CD4-positive, alpha-beta T cell (primary cell): ENCODE measurements at places on chromosomes 11 and 22.

DNA sequence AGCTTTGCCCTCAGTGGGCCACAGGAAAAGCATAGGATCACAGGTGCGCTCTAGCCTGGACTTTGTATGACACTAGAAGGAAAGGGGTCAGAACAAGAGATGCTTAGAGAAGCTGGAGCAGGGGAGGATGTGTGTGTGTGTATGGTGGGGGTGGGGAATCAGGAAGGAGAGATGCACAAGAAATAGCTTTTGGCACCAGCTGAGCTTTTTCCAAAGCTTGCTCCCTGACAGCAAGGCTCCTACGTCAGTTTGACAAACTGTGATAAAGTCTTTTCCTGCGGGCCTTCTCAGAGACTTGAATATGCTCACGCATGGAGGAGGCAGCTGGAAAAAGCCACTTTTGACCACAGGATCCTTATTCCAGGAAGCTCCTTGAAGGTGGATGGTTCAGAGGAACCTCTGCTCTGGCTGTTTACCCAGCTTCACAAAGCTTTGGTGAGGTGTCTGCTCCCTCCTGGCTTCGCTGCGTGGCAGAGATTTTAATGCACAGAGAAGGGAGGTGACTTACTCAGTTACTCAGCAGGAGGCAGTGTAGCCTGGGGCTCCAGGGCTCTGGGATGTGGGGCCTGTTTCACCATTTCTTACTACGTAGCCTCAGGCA lies 3.9 kb downstream of the CDC42EP1 start:
- DNase-seq = no peak

- no peak for DNase-seq
Measured at GRCh38 chr11:96303064-96303463, 39.9 kb downstream of the MAML2 start.

- DNase-seq = no peak
Measured at GRCh38 chr11:32154275-32154674, 63.4 kb downstream of the RCN1 start.

- DNase-seq = no peak
Measured at GRCh38 chr11:120144501-120144900, 6.6 kb upstream of the TRIM29 start.

GRCh38 chr11:86355256-86355655 lies 19.4 kb upstream of the CCDC81 start:
- DNase-seq = no peak

DNA sequence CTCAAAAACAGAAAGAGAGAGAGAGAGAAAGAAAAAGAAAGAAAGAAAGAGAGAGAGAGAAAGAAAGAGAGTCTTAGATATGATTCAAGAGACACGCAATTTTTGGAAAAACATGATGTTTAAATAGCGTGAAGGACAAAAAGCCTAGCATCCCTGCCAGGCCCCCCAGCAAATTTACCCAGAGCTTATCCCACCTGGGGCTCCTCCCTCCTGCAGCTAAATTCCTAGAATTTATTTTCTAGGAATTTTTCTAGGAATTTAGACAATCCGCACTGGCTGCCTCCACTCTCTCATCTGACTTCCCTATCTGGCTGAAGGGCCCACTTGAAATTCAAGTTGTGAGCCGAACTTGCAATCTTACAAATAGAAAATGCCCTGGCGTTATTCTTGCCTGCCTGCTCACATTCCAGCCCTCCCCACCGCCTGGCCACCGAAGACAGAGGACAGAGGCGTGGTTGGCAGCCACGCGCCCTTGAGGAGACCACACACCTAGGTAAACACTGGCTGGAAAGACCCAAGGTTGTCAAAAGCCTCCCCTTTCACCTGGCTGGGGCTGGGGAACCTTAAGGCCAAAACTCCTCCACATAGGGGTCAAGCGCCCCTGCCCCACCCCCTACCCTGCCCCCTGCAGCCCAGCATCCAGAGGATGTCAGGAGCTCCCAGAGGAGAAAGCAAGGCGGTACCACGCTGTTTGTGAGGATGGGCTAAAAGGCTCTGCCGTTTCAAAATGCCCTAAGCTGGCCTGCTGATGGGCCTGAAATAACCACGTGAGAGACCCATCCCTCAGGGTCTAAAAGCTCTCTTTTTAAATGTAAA lies 42.2 kb downstream of the AHNAK start:
- DNase-seq = no peak

- DNase-seq = no peak
Measured at GRCh38 chr11:44083906-44084305, 11.6 kb upstream of the EXT2 start.

GRCh38 chr11:111571829-111572501 lies 30.3 kb upstream of the SIK2 start:
- no peak for DNase-seq

- no peak for DNase-seq
Measured at GRCh38 chr11:61149624-61150615, 11.3 kb downstream of the VPS37C start.

DNA sequence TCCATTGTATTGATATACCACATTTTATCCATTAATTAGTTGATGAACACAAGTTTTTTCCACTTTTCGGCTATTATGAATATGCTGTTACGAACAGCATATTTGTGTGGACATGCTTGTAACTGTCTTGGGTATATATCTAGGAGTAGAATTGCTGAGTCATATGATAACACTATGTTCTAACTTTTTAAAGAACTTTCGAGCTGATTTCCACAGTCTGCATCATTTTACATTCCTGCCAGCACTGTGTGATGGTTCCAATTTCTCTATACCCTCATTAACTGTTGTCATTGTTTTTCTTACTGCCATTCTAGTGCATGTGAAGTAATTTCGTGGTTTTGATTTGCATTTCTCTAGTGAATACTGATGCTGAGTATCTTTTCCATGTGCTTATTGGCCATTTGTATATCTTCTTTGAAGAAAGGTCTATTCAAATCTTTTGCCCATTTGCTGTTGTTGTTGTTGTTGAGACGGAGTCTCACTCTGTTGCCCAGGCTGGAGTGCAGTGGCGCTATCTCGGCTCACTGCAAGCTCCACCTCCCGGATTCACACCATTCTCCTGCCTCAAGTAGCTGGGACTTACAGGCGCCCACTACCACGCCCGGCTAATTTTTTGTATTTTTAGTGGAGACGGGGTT lies 7.4 kb upstream of the RCE1 start:
- no peak for DNase-seq
